ENCODE measurements at places on chromosomes 7 and 10.

DNA sequence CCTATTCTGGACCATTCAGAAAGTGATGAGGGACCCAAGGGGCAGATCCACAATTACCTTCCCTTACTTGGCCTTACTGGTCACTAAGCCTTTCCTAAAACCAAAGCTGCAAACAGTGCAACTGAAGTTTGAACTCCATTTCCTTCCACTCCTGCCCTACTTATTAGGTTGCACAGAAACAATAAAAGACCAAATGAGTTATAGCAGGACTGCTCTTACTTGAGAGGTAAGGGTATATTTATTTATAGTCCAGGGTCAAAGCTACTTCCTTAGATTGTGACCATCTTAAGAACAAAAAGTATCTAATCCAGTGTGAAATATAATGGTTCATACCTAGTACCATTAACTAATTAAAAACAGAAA, 27.0 kb downstream of the CDK6 start:
- no peak for DNase-seq

- no peak for DNase-seq
Observed at GRCh38 chr10:132882069-132882951, 60.1 kb downstream of the CFAP46 start.

- no peak for DNase-seq
Observed at GRCh38 chr7:69823151-69823744, 225.0 kb downstream of the AUTS2 start.

DNA sequence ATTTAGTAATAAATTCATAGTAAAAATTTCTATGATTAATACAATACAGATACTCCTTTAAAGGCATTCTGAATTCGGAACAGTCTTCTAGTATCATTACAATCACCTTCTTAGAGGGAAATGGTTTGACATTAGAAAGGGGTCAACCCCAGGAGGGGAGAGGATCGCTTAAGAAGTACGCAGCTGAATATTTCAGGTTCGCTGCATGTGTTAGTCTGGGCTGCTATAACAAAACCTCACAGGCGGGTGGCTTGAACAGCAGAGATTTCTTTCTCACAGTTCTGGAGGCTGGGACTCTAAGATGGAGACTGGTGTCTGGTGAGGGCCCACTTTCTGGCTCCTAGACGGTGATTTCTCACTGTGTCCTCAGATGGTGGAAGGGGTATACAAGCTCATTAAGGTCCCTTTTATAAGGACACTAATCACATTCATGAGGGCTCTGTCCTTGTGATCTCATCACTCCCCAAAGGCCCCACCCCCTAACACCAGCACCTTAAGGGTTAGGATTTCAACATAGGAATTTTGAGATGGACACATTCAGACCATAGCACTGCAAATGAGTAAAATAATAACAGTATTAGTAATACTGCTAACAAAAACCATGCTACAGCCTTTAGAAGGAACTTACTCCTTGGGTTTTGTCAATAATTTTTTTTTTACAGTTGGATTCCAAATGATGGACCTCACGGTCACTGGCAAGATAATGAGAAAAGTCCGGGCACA, 34.0 kb downstream of the GNA12 start:
- DNase-seq: no peak

DNA sequence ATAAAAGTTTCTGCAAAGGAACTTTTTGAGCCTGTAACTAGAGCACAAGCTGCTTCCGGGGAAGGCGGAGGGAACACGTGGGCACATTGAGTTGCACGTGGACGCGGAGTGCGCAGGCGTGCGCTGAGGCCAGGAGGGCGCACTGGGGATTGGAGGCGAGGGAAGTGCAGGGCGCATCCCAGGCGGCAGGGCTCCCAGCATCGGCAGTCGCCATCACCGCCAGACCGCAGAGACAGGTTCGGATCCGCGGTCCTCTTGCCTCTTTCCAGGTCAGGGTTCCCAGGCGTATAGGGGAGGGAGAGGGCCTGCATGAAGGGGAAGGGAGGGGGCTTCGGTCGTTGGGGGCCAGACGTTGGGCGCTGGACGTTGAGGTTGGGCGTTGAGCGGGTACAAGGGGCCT, at the start of gene TDRD1:
Gene TDRD1, plus strand, starts transcription at position 206 of the 400 bp plus-strand sequence. CDS start 8,479 bp downstream, outside the sequence.
- no peak for DNase-seq

- no peak for DNase-seq
Observed at GRCh38 chr10:43576580-43576979, 2.2 kb upstream of the ZNF239 start.

DNA sequence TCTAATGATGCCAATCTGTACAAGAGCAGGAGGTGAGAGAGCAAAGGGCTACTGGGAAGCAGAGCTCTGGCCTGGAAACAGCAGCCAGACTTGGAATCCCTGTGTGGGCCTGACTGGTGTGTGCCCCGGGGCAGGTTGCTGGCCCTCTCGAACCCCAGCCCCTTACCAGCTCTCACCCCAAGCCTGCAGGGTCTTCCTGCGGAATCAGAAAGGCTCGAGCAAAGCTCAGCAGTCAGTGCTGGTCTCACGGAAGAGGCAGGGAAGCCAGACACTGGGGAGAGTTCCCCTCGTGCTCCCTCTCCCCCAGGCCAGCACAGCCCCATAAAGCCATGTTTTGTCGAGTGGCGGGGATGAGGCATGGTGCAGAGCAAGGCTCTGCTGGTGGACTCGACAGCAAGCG, 50.1 kb downstream of the POLR3A start:
- DNase-seq: no peak

GRCh38 chr10:4437791-4438190, 388.2 kb upstream of the AKR1E2 start:
- DNase-seq: no peak

GRCh38 chr10:124870854-124871425, 69.3 kb downstream of the ABRAXAS2 start:
- DNase-seq: no peak

- DNase-seq: no peak
Observed at GRCh38 chr10:71722849-71723248, 3.3 kb upstream of the C10orf105 start.

DNA sequence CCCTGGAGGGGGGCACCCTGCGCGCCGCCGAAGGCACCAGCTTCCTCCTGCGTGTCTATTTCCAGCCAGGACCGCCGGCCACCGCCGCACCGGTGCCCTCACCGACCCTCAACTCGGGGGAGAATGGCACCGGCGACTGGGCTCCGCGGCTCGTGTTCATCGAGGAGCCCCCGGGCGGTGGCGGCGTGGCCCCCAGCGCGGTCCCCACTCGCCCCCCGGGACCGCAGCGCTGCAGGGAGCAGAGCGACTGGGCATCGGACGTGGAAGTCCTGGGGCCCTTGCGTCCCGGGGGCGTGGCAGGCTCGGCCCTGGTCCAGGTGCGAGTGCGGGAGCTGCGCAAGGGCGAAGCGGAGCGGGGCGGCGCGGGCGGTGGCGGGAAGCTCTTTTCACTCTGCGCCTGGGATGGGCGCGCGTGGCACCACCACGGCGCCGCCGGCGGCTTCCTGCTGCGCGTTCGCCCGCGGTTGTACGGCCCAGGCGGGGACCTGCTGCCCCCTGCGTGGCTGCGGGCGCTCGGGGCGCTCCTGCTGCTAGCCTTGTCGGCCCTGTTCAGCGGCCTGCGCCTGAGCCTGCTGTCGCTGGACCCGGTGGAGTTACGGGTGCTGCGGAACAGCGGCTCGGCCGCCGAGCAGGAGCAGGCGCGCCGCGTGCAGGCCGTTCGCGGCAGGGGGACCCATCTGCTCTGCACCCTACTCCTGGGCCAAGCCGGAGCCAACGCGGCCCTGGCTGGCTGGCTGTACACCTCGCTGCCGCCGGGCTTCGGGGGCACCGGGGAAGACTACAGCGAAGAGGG, 594 bp downstream of the CNNM1 start:
- no peak for DNase-seq

GRCh38 chr10:89773081-89773480, 71.7 kb downstream of the KIF20B start:
- DNase-seq: no peak

DNA sequence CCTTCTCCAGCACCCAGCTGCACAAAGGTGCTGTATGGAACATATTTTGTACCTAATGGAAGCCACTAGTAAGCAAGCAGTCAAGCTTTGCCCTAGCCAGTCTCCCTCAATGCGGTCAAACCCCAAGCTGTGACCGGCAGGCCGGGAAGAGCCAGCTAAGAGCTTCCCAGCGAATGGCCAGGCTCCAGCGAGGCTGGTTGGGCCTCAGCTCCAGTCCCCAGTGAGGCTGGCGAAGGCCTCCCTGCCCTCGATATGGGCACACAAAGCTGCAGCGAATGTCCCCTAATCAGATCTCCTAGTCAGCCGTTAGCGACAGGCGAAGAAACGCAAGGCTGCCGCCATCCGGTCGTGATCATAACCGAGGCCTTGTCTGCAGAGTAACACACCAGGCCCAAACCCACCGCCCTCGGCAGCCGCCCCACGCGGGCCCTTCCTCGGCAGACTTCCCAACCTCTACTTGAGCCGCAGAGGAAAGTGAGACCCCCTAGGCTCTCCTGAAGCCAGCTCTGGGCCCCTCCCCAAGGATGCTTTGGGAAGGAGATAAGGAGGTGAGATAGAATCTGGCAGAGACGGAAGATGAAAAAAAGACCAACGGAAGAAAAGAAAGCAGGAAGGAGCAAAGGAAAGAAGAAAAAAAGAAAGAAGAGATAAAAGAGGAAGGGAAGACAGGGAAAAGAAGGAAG, 3.1 kb upstream of the HOXA9 start:
- DNase-seq: no peak

GRCh38 chr7:92282930-92283329, 37.2 kb downstream of the ANKIB1 start:
- DNase-seq: no peak

- DNase-seq: no peak
Observed at GRCh38 chr7:34762764-34763163, 104.7 kb downstream of the NPSR1 start.

- no peak for DNase-seq
Observed at GRCh38 chr7:94393246-94394108, 1.2 kb upstream of the COL1A2 start.

DNA sequence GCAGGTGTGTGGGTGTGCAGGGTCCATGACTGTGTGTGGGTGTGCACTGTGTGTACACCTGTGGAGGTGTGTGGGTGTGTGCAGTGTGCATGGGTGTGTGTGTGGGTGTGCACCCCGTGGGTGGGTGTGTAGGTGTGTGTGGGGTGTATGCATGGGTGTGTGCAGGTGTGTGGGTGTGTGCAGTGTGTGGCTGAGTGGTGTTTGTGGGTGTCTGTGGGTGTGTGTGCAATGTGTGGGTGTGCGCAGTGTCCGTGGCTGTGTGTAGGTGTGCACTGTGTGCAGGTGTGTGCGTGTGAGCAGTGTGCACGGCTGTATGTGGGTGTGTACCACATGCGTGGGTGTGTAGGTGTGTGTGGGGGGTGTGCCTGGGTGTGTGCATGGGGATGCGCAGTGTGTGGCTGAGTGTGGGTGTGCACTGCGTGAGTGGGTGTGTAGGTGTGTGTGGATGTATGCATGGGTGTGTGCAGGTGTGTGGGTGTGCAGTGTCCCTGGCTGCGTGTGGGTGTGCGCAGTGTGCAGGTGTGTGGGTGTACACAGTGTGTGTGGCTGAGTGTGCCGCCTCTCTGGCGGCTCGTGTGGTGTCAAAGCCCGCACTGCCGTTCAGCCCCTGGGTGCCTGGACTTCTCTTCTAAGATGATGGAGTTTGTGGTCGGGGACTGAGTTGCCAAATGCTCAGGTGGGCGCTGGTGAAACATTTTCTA, 208.3 kb downstream of the DNAJB6 start:
- DNase-seq: no peak

DNA sequence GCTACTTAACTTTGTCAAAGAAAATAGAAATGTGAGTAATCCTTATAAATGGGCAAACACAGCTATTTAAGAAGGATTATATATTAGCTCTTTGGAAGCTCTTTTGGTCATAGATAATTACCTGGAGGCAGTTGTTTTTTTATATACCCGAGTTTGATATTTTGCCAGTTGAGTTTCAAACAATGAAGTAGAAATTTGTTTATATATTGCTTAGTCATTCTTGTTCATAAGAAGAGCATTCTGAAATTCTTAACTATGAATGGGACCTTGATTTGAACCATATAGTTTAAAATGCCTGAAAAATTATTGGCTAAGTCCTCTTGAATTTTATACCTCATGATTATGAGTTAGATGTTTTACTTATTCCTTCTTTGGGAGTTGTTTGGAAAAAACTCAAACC, 36.4 kb downstream of the MINPP1 start:
- no peak for DNase-seq

- DNase-seq: no peak
Observed at GRCh38 chr10:132390921-132391675, 5.9 kb upstream of the PWWP2B start.

DNA sequence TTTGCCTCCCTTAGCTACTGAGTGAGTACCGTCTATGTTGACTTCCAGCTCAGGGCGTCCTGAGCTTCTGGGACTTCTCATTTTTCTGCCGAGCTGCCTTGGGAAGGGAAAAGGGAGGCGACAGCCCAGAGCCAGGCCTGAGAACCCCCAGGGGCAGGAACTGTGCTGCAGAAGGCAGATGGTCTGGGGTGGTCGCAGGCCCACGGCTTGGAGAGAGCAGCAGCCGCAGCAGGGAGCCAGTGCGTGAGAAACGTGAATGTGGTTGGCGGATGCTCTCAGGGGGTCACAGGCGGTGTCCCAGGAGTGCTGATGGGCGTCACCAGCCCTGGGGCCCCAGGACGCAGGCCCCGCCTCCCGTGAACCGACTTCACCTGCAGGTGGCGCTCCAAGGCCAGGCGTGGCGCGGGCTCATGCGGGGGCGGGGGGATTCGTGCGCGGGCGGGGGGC, 9.2 kb upstream of the PWWP2B start:
- DNase-seq: peak; percentile 71

DNA sequence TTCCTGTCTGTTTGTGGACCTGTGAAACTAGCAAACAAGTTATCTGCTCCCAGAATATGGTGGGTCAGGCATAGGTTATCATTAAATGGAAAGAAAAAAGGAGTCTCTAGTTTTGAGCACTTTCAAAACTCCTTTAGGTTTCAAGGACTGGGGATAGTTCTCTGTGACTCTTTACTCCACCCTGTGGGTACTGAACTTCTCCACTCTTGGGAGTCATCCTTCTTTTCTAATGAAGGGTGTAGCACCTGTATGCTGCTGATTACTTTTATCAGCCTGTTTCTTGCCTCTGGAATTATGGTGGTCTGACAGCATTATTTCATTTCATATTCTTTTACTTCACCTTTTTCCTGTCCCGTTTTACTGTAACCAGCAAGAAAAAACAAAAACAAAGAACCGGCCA, 6.7 kb downstream of the GNAI1 start:
- DNase-seq: no peak

GRCh38 chr10:18501198-18501597, 150.2 kb downstream of the NSUN6 start:
- DNase-seq: no peak

- peak; percentile 42 for DNase-seq
Observed at GRCh38 chr10:31526681-31527080, 207.7 kb downstream of the ZEB1 start.

DNA sequence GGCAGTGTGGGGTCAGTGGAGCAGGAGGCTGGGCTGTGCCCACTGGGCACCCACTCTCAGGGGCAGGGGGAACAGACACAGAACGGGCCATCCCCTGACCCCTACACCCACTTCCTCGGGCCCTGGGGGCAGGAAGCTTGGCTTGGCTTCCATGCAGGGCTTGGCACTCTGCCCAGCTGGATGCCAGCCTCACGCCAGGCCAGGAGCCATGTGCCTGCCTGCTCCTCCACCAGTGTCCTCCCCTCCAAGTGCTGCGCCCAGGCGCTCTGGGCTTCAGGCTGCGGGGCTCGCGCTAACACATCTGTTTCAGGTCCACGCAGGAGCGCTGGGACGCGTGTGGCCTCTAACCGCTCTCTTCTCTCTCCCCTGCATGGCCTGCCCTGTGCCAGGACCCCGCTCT, 12.7 kb downstream of the LDB3 start:
- no peak for DNase-seq

All from CD14-positive monocyte (primary cell).